ENCODE measurements at places on chromosomes 16 and 17.

DNA sequence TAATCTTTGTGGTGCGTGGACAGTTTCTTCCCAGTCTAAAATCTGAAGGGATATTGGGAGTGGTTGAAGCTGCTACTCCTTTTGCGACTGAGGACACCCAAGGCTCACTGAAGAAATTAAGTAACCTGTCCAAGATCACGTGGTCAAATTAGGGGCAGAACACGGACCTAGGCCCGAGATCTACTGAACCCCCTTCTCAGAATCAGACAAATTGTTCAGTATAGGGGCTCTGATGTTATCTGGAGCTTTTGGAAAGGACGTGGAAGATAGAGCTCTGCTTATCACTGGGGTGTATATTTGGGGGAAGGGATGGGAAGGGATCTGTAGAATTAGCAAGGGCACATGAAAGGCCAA, 857 bp downstream of the TANGO6 start:
- no peak for DNase-seq

DNA sequence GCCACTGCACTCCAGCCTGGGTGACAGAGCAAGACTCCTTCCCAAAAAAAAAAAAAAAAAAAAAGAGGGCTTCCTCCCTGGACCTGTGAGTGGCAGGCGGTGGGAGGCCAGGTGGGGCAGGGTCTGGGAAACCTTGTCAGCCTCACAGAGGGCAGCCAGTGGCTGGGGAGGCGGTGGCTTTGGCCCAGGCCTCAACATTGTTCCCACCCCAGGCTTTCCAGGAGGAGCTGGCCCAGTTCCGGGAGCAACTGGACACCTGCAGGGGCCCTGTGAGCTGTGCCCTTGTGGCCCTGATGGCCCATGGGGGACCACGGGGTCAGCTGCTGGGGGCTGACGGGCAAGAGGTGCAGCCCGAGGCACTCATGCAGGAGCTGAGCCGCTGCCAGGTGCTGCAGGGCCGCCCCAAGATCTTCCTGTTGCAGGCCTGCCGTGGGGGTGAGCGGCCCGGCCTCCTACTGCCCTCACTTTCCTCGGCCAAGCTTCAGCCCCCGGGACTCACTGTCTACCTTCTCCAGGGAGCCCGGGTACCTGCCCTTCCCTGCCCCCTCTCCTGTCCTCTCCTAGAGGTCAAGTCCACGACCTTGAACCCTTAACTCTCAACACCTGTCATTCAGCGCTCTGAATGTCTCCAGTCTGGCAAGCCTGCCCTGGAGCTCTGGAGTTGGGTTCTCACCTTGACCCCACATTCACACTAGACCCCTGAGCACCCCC, 12.4 kb downstream of the ZNF213 start:
- DNase-seq, result no peak

DNA sequence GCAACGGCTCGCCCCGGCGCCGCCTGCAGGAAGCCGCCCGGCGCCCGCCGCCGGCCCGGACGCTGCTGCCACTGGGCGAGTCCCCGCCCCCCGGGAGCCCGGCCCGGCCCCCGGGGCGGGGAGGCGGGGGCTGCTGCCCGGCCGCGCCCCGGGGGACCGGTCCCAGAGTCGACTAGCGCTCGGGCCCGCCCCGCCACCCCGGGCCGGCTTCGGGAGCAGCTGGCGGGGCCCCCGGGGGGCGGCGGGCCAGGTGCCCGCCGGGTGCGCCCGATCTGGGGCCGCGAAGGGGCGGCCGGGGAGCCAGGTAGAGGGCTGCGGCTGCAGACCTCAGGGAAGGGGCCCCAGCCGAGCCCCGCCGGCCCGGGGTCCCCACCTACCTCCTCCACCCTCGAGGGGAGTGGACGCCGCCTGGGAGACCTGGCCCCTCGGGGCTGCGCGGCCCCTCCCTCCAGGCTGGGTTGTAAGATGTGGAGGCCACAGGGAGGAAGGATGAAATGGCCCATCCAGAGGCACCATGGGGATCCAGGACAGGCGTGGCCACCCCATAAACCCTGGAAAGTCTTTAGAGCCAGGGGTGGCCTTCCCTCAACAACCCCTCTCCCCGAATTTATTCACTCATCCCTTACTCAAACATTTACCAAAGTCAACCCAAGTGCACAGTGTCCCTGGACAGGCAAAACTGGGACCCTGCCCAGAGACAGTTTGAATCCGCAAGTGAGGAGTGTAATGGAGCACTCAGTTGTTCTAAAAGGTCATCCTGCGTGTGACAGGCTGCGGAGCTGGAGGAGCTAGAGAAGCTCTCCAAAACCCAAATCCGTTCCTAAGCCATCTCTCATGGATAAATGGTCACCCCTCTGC, at the start of gene CDYL2:
Gene CDYL2, minus strand, starts transcription at position 73 of the 858 bp plus-strand sequence. CDS start 425 bp downstream, outside the sequence.
- peak; percentile 55 for DNase-seq

DNA sequence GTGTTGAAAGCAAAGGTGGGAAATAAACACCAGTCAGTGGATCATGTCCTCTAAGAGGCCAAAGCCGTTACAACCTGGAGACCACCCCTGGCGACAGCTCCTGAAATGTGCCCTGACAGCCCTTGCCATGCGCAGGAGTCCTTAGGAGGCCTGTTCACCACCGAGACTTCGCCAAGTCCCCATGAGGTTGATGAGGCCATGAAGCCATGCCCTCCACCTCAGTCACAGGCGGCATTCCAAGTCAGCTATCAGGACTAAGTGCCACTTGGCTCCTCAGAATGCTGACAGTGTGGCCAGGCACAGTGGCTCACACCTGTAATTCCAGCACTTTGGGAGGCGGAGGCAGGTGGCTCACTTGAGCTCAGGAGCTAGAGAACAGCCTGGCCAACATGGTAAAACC, 27.1 kb downstream of the ADAM11 start:
- no peak for DNase-seq

- DNase-seq, result no peak
Measured at GRCh38 chr16:89199241-89200123, 855 bp downstream of the SLC22A31 start.

All from stimulated activated CD4-positive, alpha-beta T cell treated with anti-CD3 and anti-CD28 coated beads, Interleukin-4, amount 100 ng/mL, for 4 hours (primary cell).